COLO829 (cell line): ENCODE measurements at places on chromosomes 6 and 20.

GRCh38 chr6:27761391-27761790 lies 150.8 kb downstream of the OR2B2 start:
- no peak for DNase-seq

- DNase-seq: no peak
Observed at GRCh38 chr6:31521835-31522234, 6.9 kb upstream of the MCCD1 start.

DNA sequence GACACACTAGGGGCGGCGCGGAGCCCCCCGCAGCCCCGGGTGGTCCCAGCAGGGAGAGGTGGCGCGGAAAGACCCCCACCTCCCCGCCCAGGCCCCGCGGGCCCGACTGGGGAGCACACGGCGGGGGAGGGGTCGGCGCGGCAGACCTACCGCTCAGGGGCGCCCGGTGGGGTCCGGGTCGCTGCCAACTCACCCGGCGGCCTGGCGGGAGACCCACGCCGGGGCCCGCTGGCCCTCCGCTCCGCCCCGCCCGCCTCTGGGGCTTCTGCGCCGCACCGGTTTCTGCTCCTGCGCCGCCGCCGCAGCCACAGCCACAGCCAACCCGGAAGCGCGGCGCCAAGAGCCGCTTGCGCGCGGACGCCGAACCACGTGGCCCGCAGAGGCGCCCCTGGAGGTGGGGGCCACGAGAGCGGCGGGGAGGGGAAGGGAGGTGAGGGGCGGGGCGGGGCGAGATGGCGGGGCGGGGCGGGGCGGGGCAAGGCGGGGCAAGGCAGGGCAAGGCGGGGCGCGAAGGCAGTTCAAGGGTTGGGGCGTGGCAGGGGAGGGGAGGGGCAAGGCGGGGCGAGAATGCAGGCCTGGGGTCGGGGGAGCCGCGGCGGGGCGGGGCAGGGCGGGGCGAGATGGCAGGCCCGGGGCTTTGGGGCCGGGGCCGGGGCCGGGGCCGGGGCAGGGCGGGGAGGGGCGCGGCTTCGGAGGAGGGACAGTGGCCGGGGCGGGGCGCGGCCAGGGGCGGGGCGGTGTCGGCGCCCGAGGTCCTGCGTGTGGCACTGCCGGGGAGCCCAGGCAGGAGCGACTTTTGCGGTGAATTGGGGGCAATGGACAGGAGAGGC lies at the start of gene ZBTB24:
Gene ZBTB24 (minus strand): TSS at position 315 of the 830 bp plus-strand sequence. CDS start 1,193 bp downstream, outside the sequence.
- peak; percentile 88 for DNase-seq

DNA sequence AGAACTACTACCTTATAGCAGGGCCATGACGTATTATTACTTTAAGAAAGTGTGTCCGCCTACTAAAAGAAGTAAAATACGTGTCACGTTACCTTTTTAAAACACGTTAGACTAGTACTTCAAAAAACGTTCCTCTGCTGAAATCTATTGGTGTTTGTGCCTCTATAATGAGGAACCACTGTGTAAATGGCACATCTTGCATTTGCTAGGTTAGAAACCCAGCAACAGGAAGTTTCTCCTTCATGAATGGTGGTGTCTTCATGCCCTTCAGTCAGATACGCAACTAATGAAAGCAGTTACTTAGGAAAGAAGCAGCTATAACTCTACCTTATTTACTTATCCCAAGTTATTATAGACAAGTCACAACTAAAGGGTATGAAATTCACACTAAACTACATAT lies 343.5 kb downstream of the RNGTT start:
- DNase-seq: no peak

- DNase-seq: no peak
Observed at GRCh38 chr6:3265671-3266070, 6.9 kb downstream of the PSMG4 start.

DNA sequence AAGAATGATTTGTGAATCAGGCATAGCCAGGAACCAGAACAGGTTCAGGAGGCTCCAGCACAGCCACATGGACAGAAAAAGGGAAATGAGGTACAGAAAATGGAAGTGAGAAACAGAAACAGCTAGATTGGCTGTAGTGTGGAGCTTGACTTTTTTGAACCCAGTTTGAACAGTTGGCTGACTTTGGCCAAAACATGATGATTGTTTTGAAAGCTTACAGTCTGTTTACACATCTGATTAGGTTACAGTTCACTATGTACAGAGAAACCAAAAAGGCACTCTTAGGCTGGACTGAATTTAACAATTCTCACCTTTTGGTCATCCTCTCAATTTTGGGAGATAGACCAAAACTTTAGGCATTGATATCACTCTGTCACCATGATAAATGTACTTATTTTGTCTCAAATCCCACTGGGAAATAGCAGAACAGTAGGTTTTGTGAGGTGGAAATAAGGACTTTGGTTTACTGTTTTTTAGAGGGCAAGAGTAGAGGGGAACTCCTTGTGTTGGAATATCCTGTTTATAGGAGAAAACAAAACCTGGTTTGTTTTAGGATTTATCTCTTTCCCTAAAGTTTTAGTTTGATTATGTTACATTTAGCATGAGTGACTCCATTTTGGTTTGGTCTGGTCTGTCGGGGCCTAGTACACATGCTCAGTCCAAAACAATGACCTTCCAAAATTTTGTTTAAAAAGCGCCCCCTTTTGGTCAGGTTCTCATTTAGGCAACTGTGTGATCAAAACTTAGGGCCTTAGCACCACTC lies 123.1 kb downstream of the OLIG3 start:
- DNase-seq: no peak

DNA sequence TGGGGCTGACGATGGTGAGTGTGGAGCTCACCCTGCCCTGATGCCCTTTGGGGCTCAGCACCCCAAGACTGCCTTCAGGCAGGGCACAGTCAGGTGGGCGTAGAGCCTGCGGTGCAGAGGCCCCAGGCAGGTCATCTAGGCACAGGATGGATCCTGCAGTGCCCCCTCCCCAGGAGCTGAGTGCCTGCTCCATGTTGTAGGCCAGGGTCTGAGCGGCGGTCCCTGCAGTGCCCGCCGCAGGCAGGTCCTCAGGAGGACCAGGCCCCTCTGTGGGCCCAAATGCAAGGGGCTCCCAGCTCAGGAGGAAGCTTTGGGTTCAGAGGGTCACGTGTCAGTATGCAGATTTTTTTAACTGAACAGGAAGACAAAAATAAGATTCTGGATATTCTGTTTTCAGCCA lies 2.8 kb downstream of the MRGBP start:
- no peak for DNase-seq

DNA sequence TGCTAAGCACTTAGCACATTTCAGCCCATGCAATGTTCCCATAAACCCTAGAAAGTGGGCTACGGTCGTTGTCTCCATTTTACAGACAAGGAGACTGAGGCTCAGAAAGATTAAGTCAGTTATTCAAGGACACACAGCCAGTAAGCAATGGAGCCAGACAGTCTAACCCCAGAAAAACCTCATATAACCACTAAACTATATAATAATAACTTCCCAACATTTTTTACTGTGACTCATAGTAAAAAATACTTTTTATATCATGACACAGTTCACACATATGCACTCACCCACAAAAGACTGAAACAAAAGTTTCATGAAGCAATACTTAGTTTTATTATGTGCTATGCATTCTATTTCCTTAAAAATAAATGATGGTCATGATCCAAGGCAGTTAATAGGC lies 66.2 kb upstream of the EYA2 start:
- no peak for DNase-seq

DNA sequence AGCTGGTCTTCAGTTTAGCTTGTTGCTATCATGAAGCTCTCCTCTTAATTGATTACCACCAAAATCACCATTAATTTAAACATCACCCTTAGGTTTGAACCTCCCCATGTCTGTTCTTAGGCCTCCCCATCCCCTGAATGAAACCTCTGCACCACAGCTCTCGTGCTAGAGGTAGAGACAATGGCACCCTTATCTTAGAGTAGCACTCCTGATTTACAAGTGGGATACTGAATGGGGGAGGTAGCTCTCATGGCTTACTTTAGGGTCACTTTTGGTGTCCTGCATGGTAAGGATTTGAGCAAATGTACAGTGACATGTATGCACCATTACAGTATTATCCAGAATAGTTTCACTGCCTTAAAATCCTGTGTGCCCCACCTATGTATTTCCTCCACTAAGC lies 115.6 kb upstream of the ADTRP start:
- no peak for DNase-seq

DNA sequence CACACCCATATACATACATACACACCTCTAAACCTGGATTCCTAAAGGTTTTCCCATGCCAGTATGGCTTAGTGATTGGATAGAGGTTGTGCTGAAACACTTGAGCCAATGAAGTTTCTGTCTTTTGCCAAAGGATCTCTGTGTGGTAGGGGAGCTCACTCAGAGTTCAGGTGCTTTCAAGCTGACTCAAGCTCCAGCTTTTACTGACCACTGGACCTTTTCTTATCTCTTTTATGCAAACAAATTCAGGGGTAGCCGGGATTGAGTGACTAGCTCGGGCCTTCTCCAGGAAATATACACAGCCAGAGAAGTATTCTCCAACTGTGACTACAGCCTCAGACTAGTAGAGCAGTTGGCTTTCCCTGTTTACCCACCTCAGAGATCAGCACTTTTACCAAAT lies 21.5 kb upstream of the DSE start:
- no peak for DNase-seq

DNA sequence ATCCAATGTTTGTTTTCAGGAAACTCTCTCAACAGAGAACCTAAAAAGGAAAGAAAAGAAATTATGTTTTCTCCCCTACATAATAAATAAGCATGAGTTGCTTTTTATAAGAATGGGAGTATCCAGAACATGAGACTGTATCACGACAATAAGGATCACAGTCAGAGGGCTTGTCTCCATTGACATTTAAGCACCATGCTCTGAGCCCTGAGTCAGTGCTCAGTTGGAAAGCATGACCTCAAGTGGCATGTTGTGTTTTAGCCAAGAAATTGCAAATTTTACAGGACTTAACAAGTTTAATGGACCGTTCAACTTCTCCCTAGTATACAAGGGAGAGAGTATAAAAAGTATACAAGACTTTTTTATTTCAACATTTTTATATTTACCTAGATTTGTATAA lies 431.6 kb downstream of the GJA1 start:
- DNase-seq: no peak

DNA sequence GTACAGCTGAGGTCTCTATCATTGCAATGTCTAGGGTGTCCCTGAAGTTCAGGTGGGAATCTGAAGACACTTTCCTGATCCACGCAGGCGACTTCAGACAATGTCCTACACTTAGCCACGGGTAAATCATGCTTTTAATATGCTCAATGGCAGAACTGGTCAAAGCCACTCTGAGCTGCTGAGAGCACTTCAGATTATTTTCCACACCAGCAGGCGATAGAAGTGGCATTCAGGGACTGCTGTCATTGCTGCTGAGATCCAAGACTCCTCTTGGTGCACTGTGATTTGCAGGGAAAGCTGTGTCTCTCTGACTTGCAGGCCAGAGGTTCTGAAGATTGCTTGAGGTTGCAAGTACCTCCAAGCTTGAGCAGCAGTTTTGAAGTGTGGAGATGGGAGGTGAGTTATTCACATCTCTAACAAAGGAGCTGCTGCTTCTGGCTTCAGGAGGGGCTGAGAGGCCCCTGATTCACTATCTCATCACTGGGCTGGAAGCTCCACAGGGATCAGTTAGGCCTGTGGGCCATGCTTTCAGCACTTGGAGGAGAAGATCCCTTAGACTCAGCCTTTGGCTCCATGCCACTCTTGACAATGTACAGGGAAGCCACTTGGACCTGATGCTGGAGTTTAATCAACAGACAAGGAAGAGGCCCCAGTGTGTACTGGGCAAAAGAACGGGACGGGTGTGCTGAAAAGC lies 2.9 kb upstream of the SSTR4 start:
- no peak for DNase-seq

- no peak for DNase-seq
Observed at GRCh38 chr6:156828280-156828703, 51.1 kb downstream of the ARID1B start.

DNA sequence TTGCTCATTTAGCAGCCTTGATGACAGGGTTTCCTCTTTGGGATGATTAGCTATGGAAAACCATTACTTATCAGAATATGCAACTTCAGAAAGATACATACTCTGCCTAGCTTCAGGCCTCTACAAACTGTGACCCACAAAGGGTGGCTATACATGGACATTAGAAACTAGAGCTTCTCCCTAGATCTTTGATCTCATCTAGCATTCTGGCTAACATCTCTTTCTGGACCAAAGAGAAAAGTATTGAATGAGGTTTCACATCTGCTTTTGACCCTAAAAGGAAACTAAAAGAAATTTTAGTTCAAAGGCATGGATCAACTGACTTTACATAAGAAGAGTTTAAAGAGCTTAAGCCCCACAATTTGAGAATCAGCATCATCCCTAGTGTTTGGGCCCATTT lies 12.4 kb upstream of the HMGN3 start:
- DNase-seq: no peak

- no peak for DNase-seq
Observed at GRCh38 chr6:83008626-83009025, 57.0 kb downstream of the UBE3D start.

DNA sequence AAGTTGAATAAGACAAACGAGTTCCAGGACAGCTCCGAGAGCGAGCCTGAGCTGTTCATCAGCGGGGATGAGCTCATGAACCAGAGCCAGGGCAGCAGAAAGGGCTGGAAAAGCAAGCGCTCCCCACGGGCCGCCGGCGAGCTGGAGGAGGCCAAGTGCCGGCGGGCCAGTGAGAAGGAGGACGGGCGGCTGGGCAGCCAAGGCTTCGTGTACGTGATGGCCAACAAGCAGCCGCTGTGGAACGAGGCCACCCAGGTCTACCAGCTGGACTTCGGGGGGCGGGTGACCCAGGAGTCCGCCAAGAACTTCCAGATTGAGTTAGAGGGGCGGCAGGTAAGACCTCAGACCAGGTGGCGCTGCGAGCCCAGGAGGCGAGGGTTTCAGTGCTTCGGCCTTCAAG lies 56.0 kb upstream of the TMEM181 start:
- no peak for DNase-seq

GRCh38 chr6:14002176-14002947 lies 77.6 kb downstream of the RNF182 start:
- DNase-seq: no peak

DNA sequence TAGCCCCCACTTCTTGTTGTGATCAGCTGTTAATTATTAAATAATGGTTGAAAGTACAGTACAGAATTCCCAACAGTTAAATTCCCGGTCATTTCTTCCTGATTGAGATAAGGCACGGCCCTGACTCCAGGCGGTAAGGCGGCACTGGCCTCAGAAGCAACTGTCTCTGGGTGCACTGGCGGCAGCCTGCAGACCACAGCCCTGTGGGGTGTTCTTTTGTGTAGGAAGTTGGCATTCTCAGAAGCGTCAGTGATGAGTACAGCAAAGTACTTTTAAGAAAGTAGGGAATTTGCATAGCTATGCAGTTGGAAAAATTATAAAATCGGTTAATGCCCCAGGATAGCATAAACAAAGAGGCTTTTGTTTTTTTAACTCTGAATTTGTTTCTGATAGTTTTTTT lies 50.5 kb downstream of the SAMD5 start:
- DNase-seq: peak; percentile 90

GRCh38 chr6:7914991-7915789 lies 4.6 kb upstream of the TXNDC5 start:
- DNase-seq: no peak
